ENCODE measurements at places on chromosomes 12 and 14.

GRCh38 chr12:97637770-97638169, 175.2 kb downstream of the RMST start:
- no peaks in the 10 kb centered on the region for H3K27me3 ChIP-seq

- H3K27ac ChIP-seq: no peak overlapping the region
- H3K27me3 ChIP-seq: no peaks in the 10 kb centered on the region
- no peak overlapping the region for H3K4me3 ChIP-seq
- DNase-seq: no peak
Measured at GRCh38 chr14:100644383-100644782, 57.2 kb upstream of the BEGAIN start.

DNA sequence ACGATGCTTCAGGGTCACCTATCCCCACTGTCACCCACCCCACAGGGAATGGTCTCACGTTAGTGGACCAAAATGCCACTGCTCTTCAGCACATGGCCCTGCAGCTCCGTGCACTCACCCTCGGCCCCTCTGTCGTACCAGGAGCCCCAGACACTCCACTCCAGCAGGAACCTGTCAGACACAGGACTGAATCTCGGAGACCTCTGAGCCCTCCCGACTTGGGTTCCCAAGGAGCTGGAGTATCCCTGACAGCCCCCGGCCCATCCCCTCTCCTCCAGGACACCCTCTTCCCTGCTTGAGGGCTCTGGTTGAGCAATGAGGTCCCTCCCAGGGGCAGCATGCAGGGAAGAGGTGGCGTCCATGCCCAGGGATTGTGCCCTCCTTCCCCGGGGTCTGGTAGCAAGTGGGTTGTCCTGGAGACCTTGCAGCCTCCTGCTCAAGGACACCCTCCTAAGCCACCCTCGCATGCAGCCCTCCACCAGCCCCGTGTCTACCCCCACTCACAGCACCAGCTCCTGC, 20.4 kb upstream of the LRTM2 start:
- no peak overlapping the region for H3K4me3 ChIP-seq
- H3K36me3 ChIP-seq: no peaks in the 10 kb centered on the region
- no peaks in the 10 kb centered on the region for H3K4me1 ChIP-seq
- H3K27ac ChIP-seq: no peak overlapping the region

DNA sequence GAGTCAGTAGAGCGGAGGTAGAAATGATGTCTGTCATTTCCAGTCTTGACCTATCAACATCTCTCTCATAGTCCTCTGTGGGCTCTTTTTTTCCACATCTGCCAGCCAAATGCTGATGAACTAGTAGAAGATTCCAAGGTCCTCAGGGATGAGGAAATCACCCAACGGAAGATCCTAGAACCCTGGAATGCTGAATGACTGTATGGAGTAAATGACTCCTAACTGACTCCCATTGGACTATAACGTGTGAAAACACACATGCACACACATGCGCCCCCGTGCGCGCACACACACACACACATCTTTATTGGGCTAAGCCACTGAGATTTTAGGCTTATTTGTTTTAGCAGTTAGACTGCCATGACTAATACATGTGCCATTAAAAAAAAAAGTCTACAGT, 159.2 kb downstream of the MYRFL start:
- no peak overlapping the region for H3K4me3 ChIP-seq
- peaks cover 4% of the 10 kb centered on the region for H3K4me1 ChIP-seq
- H3K27ac ChIP-seq: no peak overlapping the region

GRCh38 chr14:54275997-54276725, 120.6 kb upstream of the CDKN3 start:
- no peaks in the 10 kb centered on the region for H3K27me3 ChIP-seq
- no peak overlapping the region for H3K27ac ChIP-seq
- no peak overlapping the region for H3K4me3 ChIP-seq
- no peaks in the 10 kb centered on the region for H3K4me1 ChIP-seq

DNA sequence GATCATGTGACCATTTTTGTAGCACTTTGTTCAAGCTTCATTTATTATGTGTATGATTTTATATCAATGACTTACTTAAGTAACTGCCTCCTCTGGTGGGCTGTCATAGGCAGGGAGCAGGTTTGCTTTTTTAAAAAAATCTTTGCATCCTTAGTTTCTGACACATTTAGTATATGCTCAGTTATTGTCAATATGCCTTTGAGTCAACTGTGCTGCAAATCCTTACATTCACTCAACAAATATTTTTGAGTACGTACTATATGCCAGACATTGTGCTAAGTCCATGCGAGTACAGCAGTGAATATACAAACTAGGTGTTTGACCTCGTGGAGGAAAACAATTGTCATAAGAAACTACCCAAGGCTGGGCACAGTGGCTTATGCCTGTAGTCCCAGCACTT, 4.4 kb upstream of the ANAPC5 start:
- no peaks in the 10 kb centered on the region for H3K27me3 ChIP-seq
- no peaks in the 10 kb centered on the region for H3K4me1 ChIP-seq
- no peaks in the 10 kb centered on the region for H3K36me3 ChIP-seq

- H3K27ac ChIP-seq: no peak overlapping the region
- no peaks in the 10 kb centered on the region for H3K4me1 ChIP-seq
- no peaks in the 10 kb centered on the region for H3K36me3 ChIP-seq
- H3K27me3 ChIP-seq: no peaks in the 10 kb centered on the region
- DNase-seq: no peak
Measured at GRCh38 chr12:69161829-69162228, 77.5 kb upstream of the CPSF6 start.

DNA sequence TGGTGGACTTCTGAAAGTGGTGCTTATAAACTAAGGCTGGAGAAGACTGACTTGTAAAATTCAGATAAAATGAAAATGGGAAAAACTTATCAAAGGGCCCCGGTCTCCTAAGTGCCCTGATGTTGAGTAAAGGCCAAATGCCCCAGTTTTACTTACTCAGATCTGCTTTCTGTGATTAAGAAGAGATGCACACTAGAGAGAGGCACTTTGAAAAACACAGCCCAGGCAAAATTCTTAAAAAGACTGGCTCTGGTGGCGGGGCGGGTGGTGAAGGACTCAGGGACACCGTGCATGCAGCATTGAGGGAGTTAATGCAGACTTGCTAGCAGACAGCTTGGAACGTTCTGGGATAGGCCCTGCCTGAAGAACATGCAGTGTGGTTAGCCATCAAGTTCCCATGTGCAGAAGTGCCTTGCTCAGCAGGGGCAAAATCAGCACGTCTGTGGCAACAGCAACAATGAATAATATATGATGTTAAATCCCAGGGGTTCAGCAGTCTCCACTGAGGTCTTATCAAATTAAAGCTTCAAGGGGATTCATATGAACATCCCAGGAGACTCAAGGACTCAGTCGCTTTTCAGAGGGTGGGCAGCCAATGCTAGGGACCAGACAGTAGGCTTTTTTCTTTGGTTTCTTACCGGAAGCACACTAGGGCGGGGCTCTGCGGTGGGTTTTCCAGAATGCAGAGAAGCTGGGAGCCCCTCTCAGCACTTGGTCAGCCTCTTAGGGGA, 105.0 kb downstream of the DAD1 start:
- H3K4me3 ChIP-seq: no peak overlapping the region
- no peak for DNase-seq

GRCh38 chr12:62744551-62744950, 190.4 kb downstream of the PPM1H start:
- no peaks in the 10 kb centered on the region for H3K27me3 ChIP-seq
- no peaks in the 10 kb centered on the region for H3K4me1 ChIP-seq
- no peak for DNase-seq
- no peak overlapping the region for H3K27ac ChIP-seq
- H3K36me3 ChIP-seq: no peaks in the 10 kb centered on the region
- no peak overlapping the region for H3K4me3 ChIP-seq

GRCh38 chr12:121439715-121440114, 39.8 kb downstream of the RNF34 start:
- no peak overlapping the region for H3K4me3 ChIP-seq
- H3K36me3 ChIP-seq: no peaks in the 10 kb centered on the region
- no peak overlapping the region for H3K27ac ChIP-seq
- H3K27me3 ChIP-seq: no peaks in the 10 kb centered on the region

- no peaks in the 10 kb centered on the region for H3K36me3 ChIP-seq
- no peak for DNase-seq
- H3K27ac ChIP-seq: no peak overlapping the region
- H3K27me3 ChIP-seq: no peaks in the 10 kb centered on the region
- H3K4me1 ChIP-seq: no peaks in the 10 kb centered on the region
- no peak overlapping the region for H3K4me3 ChIP-seq
Measured at GRCh38 chr12:102992720-102993119, 35.2 kb downstream of the ASCL1 start.

GRCh38 chr12:3158851-3159465, 81.8 kb downstream of the TSPAN9 start:
- peak; percentile 46 for DNase-seq
- H3K36me3 ChIP-seq: no peaks in the 10 kb centered on the region
- H3K27me3 ChIP-seq: no peaks in the 10 kb centered on the region
- peak overlapping the region; percentile 86 for H3K27ac ChIP-seq

DNA sequence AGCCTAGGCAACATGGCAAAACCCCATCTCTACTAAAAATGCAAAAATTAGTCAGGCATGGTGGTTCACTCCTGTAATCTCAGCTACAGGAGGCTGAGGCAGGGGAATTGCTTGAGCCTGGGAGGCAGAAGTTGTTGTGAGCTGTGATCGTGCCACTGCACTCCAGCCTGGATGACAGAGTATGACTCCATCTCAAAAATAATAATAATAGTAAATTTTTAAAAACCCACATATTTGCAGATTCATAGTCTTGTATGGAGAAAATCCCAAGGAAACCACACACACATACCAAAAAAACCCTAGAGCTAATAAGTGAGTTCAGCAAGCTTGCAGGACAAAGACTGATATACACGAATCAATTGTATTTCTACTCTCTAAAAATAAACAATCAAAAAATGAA, 19.0 kb upstream of the MTHFD1 start:
- no peak for DNase-seq
- H3K4me1 ChIP-seq: no peaks in the 10 kb centered on the region
- no peak overlapping the region for H3K4me3 ChIP-seq
- no peaks in the 10 kb centered on the region for H3K27me3 ChIP-seq
- H3K27ac ChIP-seq: no peak overlapping the region

- no peak overlapping the region for H3K27ac ChIP-seq
- no peaks in the 10 kb centered on the region for H3K4me1 ChIP-seq
- no peaks in the 10 kb centered on the region for H3K36me3 ChIP-seq
- DNase-seq: no peak
- no peaks in the 10 kb centered on the region for H3K27me3 ChIP-seq
- H3K4me3 ChIP-seq: no peak overlapping the region
Measured at GRCh38 chr14:80354860-80355581, 143.7 kb upstream of the DIO2 start.

DNA sequence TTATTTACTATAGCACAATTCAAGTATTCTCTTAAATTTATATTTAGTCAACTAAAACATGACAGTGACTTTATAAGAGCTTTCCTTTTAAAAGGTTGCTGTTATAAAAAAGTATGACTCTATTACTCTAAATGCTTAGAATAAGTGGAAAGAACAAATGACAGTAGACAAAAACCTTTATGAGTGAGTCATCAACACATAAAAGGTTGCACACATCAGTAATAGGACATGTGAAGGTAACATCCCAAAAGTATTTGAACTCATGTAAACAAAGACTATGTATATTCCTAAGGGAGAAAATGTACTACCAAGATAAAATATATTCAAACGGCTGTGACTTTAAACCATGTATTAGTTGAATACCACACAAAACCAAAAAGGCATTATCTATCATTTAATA, 98.8 kb downstream of the PAWR start:
- no peak overlapping the region for H3K4me3 ChIP-seq
- no peak overlapping the region for H3K27ac ChIP-seq
- no peaks in the 10 kb centered on the region for H3K4me1 ChIP-seq
- no peak for DNase-seq
- H3K27me3 ChIP-seq: no peaks in the 10 kb centered on the region

- H3K27me3 ChIP-seq: no peaks in the 10 kb centered on the region
- peak overlapping the region; percentile 56 for H3K27ac ChIP-seq
- H3K36me3 ChIP-seq: no peaks in the 10 kb centered on the region
- no peak for DNase-seq
Measured at GRCh38 chr12:2650261-2651067, 144.3 kb upstream of the FKBP4 start.

GRCh38 chr14:47269756-47270492, 405.5 kb downstream of the MDGA2 start:
- DNase-seq: no peak
- no peak overlapping the region for H3K27ac ChIP-seq
- no peaks in the 10 kb centered on the region for H3K27me3 ChIP-seq
- no peaks in the 10 kb centered on the region for H3K4me1 ChIP-seq
- no peak overlapping the region for H3K4me3 ChIP-seq

- H3K4me3 ChIP-seq: no peak overlapping the region
- H3K27ac ChIP-seq: no peak overlapping the region
- H3K27me3 ChIP-seq: peaks cover 93% of the 10 kb centered on the region
- no peaks in the 10 kb centered on the region for H3K36me3 ChIP-seq
- DNase-seq: no peak
- peaks cover 4% of the 10 kb centered on the region for H3K4me1 ChIP-seq
Measured at GRCh38 chr14:60508363-60508706, 611 bp upstream of the SIX6 start.

DNA sequence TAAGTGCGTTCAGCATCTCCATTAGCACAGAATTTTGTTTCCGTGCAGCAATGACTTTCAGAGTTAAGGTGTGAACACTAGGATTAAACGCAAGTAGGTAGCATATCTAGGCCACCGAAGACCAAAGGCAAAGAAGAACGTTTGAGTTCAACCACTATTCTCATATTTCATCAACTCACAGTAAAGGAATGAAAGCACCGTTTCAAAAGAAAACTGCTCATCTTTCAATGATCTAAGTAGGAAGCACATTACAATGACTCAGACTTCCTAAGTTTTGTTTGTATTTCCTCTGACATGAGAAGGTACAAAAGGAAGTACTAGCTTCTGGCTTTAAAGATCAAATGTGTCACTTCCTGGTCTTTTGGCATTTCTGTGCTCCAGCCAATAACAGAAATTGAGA, 57.6 kb downstream of the ACADS start:
- H3K4me1 ChIP-seq: no peaks in the 10 kb centered on the region
- DNase-seq: no peak
- no peaks in the 10 kb centered on the region for H3K27me3 ChIP-seq
- no peak overlapping the region for H3K27ac ChIP-seq
- H3K36me3 ChIP-seq: no peaks in the 10 kb centered on the region
- no peak overlapping the region for H3K4me3 ChIP-seq

All from uterus (tissue), 4 donors.